ENCODE measurements at places on chromosomes 6 and 20. TPM values are rescaled to one million over a fixed set of nuclear protein-coding genes. Genes with fewer than 3 reads are reported as not detected.

The IL17A gene
- total RNA-seq, result not detected

The RPS6KA2 gene
- 4.2 TPM for total RNA-seq

The RIOK1 gene
- 57.9 TPM for total RNA-seq

The LY86 gene
- total RNA-seq, result 1.2 TPM

The CAGE1 gene
- total RNA-seq, result 0.10 TPM

The DNMT3B gene
- 2.6 TPM for total RNA-seq

The PSMG4 gene
- total RNA-seq, result 36.4 TPM

The SLC22A1 gene
- total RNA-seq, result not detected

The MUC21 gene
- not detected for total RNA-seq

The RIMS1 gene
- total RNA-seq, result not detected

The PRRT1 gene
- 1.5 TPM for total RNA-seq

The HSPA12B gene
- total RNA-seq, result not detected

The DEFB124 gene
- not detected for total RNA-seq

The ADA gene
- 27.0 TPM for total RNA-seq

The FUT9 gene
- not detected for total RNA-seq

The PEX3 gene
- 29.3 TPM for total RNA-seq

The ARMH2 gene
- total RNA-seq, result not detected

The MOG gene
- not detected for total RNA-seq

The SLC35B2 gene
- 22.8 TPM for total RNA-seq

The ULBP2 gene
- 0.62 TPM for total RNA-seq

The SPATS1 gene
- total RNA-seq, result not detected

The BMP7 gene
- not detected for total RNA-seq

The DUSP15 gene
- total RNA-seq, result not detected

The PBOV1 gene
- not detected for total RNA-seq

Measured in activated naive CD8-positive, alpha-beta T cell treated with anti-CD3 and anti-CD28 coated beads for 36 hours (primary cell).